RPMI7951 (cell line): ENCODE measurements at places on chromosomes 6 and 20. TPM values are rescaled to one million over a fixed set of nuclear protein-coding genes. Genes with fewer than 3 reads are reported as not detected.

GRCh38 chr6:159043947-159044346 lies 844 bp downstream of the TAGAP start:
- DNase-seq = no peak

DNA sequence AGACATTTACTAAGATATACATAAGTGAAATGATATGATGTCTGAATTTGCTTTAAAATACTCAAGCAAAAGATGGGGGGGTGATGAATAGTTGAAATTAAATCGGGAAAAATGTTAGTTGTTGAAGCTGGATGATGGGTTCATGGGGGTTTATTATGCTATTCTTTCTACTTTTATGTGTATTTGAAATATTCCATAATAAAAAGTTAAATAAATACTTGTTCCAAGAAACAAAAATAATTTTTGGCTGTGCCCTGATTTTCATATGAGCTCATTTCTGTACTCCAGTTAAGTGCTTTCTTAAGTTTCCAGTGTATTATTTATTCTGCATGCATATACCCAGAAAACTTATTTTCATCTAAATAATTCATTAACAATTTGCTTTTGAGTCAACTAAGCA lies 138.6 kb downstream of the AIG1 start:
- no peak for DNase-seq

TP53TG5 gene
- total RNA-seq = not detected in 2 replicates

GRCh38 chr6:148516217-148516616 lies 173.6 kb downstream of the SASH1 start:
- DNase-seq = no peak

MYLIP gene
- 8.3 and 10.0 TPM in 2 replicates for total RNA-seq

ANKRD66 gene
- total RNA-seq = not detected in 2 replicates

DNA sequence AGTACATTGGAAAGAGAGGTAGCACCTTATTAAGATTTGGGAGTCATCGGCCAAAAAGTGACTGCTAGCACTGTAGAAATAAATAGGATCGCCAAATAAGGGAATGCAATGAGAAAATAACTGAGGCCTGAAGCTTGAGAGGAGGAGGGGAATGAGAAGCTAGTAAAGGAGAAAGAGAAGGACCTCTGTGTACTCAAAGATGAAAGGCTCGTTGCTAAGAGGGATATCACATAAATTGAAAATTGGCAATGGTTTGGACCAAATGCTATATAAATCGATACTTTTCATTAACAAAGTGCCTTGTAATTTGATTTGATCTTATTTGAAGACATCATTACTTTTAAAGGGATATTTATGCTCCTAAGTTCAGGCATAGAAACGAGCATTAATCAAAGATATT lies 796.3 kb downstream of the QKI start:
- DNase-seq = no peak

DNA sequence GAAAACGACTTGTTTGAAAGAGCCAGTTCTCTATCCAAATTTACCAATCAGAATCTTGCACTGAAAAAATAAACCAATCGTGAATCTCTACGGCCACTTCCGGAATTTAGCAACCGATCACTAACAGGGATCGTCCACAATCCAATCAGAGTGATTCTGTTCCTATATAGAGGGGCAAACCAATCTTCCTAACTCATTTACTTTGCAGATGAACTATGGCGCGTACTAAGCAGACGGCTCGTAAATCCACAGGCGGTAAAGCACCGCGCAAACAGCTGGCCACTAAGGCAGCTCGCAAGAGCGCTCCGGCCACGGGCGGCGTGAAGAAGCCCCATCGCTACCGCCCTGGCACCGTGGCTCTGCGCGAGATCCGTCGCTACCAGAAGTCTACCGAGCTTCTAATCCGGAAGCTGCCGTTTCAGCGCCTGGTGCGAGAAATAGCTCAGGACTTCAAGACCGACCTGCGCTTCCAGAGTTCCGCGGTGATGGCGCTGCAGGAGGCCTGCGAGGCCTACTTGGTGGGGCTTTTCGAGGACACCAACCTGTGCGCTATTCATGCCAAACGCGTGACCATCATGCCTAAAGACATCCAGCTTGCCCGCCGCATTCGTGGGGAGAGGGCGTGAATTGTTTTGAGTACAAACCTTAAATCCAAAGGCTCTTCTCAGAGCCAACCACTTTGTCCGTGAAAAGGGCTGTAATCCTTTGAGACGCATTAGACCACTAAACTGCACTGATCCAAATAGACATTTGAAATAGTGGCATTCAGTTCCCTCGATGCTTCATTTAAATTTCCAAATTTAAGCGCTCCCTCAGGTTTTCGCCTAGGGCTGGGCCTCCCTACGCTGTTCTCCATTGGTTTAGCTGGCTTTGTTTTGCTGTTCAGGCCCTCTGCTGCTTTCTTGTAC lies 138.0 kb downstream of the HFE start:
- DNase-seq = no peak

- DNase-seq = no peak
These were observed 3.7 kb downstream of the MOCS1 start for GRCh38 chr6:39930540-39930939.

DDO gene
- 5.5 and 6.0 TPM in 2 replicates for total RNA-seq

HTR1B gene
- total RNA-seq = 0.68 and 0.72 TPM in 2 replicates

DNA sequence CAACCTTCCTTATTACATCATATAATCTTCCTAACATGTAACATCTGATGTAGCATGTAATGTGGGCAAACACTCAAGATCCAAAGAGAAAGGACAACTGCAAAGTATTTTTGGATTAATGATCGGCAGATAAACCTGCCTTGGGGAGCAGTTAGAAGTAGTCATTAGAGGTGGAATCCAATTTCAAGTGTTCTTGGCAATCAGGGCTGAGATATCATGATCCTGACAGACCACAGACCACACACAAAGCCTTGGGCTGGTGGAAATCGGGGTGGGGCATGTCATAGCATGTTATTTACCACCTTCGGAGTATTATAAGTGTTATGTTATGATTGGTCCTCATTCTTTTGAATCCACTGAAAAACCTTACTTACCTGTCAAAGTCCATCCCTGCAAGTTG lies 16.3 kb downstream of the NCOA5 start:
- DNase-seq = no peak

DNA sequence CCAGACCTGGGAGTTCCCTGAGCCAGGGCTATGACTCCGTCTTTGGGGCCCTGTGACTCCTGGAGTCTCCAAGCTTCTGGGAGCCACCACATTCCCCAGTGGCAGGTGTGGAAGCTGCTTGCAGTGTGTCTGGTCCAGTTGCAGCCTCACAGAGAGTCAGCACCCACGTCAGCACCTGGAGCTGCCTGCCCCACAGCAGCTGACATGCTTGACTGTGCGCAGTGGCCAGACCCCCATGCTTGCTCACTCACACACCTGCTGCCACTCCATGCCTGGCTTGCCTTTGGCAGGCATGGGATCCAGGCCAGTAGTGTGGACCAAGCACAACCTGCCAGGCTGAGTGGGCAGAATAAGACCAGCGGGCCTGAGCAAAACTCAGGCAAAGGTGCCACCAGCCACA lies 31.0 kb upstream of the ASIP start:
- DNase-seq = no peak

GRCh38 chr6:113447088-113447831 lies 409.9 kb upstream of the MARCKS start:
- peak; percentile 88 for DNase-seq

DNA sequence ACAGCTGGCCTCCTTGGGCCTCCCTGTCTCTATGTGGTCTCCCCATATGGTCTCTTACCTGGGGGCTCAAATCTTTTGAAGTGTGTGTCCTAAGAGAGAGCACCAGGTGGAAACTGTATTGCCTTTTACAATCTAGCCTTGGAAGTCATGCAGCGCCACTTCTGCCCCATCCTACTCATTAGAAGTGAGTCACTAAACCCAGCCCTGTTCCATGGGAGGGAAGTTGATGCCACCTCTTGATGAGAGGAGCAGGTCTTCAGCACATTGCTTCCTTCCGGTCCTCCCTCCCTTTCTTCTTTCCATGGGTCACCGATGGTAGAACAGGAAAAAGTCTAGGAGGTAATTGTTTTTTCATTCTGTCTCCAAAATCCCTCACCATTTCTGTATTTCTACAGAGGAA lies 156.3 kb downstream of the FOXA2 start:
- peak; percentile 24 for DNase-seq

- DNase-seq = peak; percentile 58
These were observed 243.7 kb downstream of the ARID1B start for GRCh38 chr6:157020881-157021343.

DNA sequence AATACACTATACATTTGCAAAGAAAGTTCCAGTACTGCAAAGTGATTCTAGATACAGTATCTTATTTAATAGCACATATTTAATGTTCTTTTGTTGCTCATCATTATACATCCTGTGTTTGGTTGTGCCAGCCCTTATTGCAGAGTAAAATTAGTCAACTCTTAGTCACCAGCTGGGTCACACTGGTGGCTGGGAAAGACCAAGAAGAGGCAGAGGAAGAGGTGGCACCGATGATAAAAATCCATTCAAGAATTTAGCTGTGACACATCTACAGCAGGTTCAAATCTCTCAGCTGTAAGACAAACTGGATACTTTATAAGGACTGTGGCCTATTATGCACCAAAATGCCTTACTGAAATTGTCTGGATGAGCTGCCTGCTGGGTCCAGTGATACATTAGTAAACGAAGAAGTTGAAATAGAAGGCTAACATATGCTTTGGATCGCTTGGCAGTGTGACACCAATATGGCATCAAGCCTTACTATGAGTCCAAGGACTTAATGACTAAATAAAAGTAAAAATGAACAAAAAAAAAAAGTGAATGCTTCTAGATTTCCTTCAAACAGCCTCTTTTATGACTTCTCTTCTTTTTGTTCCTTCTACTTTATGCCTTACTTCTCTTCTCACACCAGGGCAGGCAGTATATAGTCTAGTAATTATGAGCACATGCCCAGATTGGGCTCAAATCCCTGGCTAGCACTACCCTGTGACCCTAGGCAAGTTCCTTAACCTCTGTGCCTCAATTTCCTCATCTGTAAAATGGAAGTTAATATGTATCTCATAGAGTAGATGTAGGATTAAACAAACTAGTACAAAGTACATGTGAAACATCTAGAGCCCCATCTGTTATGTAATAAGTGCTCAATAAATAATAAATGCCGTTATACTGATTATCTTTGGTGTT lies 29.4 kb upstream of the RNF8 start:
- peak; percentile 69 for DNase-seq

COL9A3 gene
- total RNA-seq = 4.1 and 5.9 TPM in 2 replicates

OR10C1 gene
- not detected in 2 replicates for total RNA-seq

PIGU gene
- total RNA-seq = 43.1 and 48.1 TPM in 2 replicates

GSTA2 gene
- total RNA-seq = not detected in 2 replicates

OARD1 gene
- 26.1 and 28.0 TPM in 2 replicates for total RNA-seq

GRCh38 chr6:18263418-18264218 lies 712 bp downstream of the DEK start:
- peak; percentile 7 for DNase-seq

SLC35D3 gene
- total RNA-seq = not detected in 2 replicates

DNA sequence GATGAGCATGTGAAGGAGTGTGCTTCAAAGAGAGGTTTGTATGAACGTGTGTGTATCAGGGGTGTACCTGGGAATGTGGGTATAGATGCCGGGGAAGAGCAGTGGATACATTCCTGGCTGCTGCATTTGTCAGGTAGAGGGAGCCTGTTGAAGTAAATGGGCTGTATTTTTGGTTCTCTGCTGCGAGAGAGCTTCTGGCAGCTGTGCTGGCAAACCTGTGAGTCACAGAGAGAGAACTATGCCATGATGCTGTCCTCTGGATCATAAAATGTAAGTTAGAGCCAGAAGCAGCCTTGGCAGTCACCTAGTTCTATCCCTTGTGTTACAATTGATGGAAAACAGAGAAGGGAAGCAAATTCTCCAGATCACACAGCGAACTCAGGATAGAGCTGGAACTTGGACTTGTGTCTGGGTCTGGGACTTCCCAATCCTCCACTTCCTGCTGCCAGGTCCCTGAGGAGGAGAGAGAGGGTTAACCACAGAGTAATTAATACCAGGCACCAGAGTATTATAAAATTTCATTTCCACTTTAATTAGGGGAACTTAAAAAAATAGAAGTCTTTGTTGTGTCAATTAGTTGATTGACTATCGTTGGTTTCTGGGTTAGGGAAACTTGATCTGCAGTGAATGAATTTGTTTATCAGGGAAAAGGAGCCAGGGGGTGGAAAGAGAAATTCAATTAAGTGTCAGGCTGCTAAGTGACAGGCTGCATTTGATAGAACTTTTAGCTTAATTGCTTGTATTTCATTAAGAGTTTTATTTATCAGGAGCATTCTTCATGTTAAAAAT lies 41.1 kb upstream of the GTSF1L start:
- peak; percentile 71 for DNase-seq

ADGB gene
- total RNA-seq = not detected in 2 replicates

DNA sequence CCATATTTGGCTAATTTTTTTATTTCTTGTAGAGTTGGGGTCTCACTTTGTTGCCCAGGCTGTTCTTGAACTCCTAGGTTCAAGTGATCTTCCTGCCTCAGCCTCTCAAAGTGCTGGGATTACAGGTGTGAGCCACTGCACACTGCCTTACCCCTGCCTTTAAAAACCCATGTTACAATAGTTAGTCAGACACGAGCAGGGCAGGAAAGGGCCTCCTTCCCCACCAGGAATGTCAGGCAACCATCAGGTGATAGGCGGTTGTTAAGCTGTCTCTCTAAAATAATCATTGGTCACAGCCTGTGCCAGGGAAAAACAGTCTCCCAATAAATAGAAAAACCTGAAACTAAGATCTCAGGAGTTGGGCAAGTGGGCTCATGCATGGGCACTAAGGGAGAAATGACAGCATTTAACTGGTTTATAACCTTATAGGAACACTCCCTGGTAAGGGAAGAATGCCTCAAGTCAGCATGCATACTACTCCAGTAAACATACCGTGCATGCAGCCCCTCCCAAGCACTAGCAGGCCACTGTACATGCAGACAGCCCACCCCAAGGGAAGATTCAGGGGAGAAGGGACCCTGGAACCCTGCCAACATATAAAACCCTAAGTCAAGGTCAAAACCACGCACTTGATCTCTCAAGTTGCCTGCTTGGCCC lies 8.4 kb downstream of the OR2H2 start:
- DNase-seq = no peak
